ENCODE measurements at places on chromosomes 3 and 15. TPM values are rescaled to one million over a fixed set of nuclear protein-coding genes. Genes with fewer than 3 reads are reported as not detected.

Gene SCN11A
- 0.14 TPM for total RNA-seq

- no peak overlapping the region for H3K27ac ChIP-seq
- H3K27me3 ChIP-seq: no peaks in the 10 kb centered on the region
- H3K36me3 ChIP-seq: no peaks in the 10 kb centered on the region
These were observed 31.7 kb downstream of the LSM3 start for GRCh38 chr3:14210290-14210688.

DNA sequence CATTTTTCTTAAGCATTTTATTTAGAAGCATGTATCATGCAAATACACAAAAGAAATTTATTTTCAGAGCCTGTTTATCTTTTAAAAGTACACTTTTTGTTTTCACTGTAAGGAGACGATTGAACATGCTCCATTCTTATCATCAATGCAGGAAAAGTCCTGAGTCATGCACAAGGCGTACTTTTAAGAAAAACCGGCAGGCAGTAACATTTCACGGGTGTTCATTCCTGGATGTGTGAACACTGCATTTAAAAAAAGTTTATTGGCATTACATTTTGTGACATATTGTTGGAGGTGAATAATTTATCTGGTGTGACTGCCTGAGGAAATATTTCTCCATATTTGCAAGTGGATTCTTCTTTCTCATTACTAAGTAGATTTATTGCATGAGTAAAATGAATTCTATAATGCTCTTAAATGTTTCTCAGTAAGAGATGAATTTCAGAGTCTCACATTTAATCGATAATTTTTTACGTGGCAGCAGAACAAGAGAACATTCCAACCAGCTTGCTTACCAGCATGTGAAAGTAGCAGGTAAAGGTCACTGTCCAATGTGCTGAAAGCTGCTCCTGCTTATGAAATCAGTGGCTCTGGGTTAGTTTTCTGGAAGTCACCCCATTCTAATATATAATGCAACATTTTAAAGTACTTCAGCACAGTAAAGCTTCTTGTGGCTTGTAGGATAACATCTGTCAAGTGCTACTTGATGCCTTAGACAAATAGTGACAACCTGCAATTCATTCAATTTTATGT is 87.0 kb downstream of the SV2B start:
- no peak for DNase-seq
- no peak overlapping the region for H3K27ac ChIP-seq
- no peak overlapping the region for H3K4me3 ChIP-seq
- no peaks in the 10 kb centered on the region for H3K4me1 ChIP-seq
- no peaks in the 10 kb centered on the region for H3K36me3 ChIP-seq

DNA sequence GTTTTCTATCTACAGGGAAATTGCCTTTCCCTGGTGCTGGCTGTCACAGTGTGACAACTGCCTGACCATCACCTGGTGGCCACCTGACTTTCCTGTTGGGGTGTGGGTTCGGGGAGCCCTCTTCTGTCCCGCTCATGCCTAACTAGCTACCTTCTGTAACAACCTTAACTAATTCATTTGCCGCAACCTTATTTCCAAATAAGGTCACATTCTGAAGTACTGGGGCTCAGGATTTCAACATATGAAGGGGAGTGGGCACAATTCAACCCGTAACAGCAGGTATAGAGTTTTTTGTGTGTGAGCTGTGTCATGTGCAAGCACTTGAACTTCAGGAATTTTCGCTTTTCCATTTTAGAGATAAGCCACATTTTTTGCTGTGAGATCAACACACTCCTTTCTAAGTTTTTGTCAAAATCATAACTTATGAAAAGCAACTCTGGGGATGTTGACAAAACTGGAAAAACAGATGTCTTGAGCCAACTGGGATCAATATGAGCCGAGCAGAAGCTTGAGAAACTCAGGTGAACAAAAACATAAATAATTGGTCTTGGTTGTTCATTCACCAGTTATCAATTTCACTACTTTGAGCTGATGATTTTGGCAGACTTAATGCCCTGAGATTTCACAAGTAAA is 242.0 kb upstream of the RGMA start:
- no peak overlapping the region for H3K4me3 ChIP-seq
- H3K36me3 ChIP-seq: no peaks in the 10 kb centered on the region
- H3K27ac ChIP-seq: no peak overlapping the region
- no peaks in the 10 kb centered on the region for H3K4me1 ChIP-seq

DNA sequence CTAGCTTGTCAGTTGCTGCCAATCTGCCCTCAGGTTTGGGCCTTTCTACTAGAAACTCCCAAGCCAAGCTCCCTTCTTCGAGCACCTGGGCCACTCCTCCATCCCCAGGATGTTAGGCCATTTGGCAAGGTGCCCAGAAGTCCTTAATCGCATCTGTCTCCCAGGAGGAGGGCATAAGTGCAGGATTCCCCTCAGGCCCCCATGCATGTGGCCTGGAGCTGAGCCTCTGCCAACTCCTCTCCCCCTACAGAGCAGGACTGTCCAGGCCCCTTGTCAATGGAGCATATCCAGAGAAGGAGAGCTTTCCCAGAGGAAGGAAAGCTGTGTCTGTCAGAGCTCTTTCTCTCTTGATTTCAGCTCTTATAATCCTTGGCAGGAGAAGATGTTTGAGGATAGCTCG is 182.6 kb upstream of the ROPN1 start:
- H3K4me3 ChIP-seq: no peak overlapping the region
- H3K4me1 ChIP-seq: no peaks in the 10 kb centered on the region
- DNase-seq: no peak

Gene CSPG4
- 12.6 TPM for total RNA-seq

Gene ATP13A5
- total RNA-seq: 2.0 TPM

Gene RBM15B
- total RNA-seq: 26.4 TPM

Gene CTXN2
- not detected for total RNA-seq

DNA sequence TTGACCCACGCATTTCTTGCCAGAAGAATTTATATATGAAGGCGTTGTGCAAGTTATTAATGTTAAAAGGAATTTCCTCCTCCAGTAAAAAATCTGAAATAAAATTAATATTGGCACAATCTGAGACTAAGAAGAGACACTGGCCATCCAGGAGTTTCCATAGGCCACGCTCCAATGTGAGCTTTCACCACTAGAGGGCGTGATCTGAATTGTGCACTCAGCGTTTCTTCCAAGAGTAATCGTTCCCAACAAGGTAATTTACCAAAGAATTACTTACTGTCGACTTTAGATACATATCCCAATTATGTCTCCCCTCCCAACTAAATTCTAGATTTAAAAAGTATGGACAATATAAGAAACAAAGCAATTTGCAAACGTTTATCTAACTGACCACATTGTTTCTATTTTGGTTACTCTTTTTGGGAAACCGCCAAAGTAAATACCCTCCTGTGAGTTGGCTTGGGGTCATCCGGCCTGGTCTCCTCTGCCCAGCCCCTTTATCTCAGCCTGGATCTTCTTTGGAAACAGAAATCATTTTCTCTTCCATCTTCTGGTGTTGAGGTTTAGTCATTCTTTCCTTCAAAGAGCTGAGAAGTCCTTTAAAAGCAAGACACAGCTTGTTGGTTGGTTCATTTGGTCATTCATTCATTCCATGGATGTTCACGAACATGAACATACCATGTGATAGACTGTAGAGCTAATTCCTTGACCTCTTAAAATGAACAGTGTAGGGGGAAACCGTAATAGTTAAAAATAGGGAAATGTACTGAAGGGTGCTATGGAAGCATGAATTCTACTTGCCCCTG is 26.2 kb downstream of the POLR2M start:
- peaks cover 9% of the 10 kb centered on the region for H3K4me1 ChIP-seq
- H3K36me3 ChIP-seq: no peaks in the 10 kb centered on the region
- no peak for DNase-seq

Gene GAP43
- total RNA-seq: not detected

Gene CP
- 3.4 TPM for total RNA-seq

DNA sequence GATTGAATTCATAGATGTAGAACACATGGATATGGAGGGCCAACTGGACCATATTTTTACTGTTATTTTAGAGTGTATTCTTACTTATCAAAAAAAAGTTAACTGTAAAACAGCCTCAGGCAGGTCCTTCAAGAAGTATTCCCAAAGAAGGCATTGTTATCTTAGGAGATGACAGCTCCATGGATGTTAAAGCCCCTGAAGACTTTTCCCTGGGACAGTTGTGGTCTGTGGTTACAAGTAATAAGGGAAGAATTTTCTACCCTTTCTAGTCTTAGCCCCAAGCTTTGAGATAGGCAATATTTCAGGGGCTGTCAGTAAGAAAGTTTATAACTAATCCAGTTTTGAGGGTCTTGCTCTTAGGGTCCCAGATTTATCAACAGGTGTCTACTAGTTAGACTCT is 62.5 kb downstream of the LRRC49 start:
- no peaks in the 10 kb centered on the region for H3K27me3 ChIP-seq
- no peak overlapping the region for H3K4me3 ChIP-seq
- H3K36me3 ChIP-seq: no peaks in the 10 kb centered on the region
- H3K27ac ChIP-seq: no peak overlapping the region
- no peaks in the 10 kb centered on the region for H3K4me1 ChIP-seq

- H3K27ac ChIP-seq: no peak overlapping the region
- H3K4me3 ChIP-seq: peak overlapping the region; percentile 45
These were observed 1.2 kb downstream of the ALDH1A3 start for GRCh38 chr15:100880897-100881242.

DNA sequence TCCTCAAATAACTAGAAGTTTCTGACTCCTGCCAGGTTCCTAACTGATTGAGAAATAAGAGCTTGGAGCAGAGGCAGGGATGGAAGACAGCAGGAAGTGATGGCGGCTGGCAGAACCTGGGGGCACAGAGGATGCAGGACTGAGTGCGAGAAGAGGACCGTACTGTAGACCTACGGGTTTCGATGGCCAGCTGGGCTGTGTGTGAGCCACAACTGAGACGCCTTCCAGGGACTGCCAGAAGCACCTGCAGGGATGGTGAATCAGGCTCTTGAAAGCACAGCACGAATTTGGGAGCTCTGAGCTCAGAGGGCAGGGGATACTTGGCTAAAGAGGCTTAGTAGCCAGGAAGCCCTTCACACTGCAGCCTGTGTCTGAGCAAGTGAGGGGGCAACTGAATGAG is 165.6 kb downstream of the ABHD5 start:
- H3K27me3 ChIP-seq: peaks cover 39% of the 10 kb centered on the region
- no peaks in the 10 kb centered on the region for H3K36me3 ChIP-seq
- DNase-seq: no peak
- no peak overlapping the region for H3K27ac ChIP-seq
- H3K4me1 ChIP-seq: no peaks in the 10 kb centered on the region

GRCh38 chr3:65551945-65552344 is 486.8 kb downstream of the MAGI1 start:
- no peaks in the 10 kb centered on the region for H3K36me3 ChIP-seq
- H3K4me3 ChIP-seq: no peak overlapping the region
- peaks cover 7% of the 10 kb centered on the region for H3K4me1 ChIP-seq
- no peaks in the 10 kb centered on the region for H3K27me3 ChIP-seq
- DNase-seq: no peak
- no peak overlapping the region for H3K27ac ChIP-seq

DNA sequence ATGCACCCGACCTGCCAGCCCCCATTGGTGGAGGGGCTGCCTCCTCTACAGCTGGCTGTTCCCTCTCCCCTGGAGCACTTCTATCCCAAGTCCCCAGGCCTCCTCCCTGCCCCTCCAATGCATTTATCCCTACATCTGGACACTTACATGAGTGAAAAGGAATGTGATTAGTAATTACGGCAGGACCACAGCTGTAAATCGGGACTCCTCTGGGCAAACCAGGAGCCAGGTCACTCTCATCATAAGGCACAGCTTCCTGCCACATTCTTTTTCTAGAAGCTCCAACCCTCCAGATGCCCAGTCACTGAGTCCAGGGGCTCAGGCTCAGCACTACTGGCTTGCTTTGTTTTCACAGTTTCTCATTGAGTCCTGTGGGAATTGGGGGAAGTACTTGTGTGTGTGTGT is 54.3 kb downstream of the IL20RB start:
- H3K27me3 ChIP-seq: no peaks in the 10 kb centered on the region
- no peak overlapping the region for H3K27ac ChIP-seq
- H3K36me3 ChIP-seq: no peaks in the 10 kb centered on the region
- DNase-seq: no peak
- no peaks in the 10 kb centered on the region for H3K4me1 ChIP-seq

Gene ZBBX
- total RNA-seq: not detected

- H3K27me3 ChIP-seq: no peaks in the 10 kb centered on the region
- peaks cover 89% of the 10 kb centered on the region for H3K36me3 ChIP-seq
- no peaks in the 10 kb centered on the region for H3K4me1 ChIP-seq
- DNase-seq: no peak
- H3K27ac ChIP-seq: no peak overlapping the region
- H3K4me3 ChIP-seq: no peak overlapping the region
These were observed 37.4 kb upstream of the FBXL22 start for GRCh38 chr15:63559753-63560152.

- no peaks in the 10 kb centered on the region for H3K4me1 ChIP-seq
- no peak for DNase-seq
- H3K36me3 ChIP-seq: no peaks in the 10 kb centered on the region
- H3K27ac ChIP-seq: no peak overlapping the region
These were observed 277.4 kb upstream of the NR2E3 start for GRCh38 chr15:71532994-71533393.

Gene ARID3B
- total RNA-seq: 10.7 TPM

Gene MAGEF1
- total RNA-seq: 30.3 TPM

All from upper lobe of right lung (tissue), 1 donor.